DMS153 (cell line): ENCODE measurements at places on chromosomes 16 and 17.

DNA sequence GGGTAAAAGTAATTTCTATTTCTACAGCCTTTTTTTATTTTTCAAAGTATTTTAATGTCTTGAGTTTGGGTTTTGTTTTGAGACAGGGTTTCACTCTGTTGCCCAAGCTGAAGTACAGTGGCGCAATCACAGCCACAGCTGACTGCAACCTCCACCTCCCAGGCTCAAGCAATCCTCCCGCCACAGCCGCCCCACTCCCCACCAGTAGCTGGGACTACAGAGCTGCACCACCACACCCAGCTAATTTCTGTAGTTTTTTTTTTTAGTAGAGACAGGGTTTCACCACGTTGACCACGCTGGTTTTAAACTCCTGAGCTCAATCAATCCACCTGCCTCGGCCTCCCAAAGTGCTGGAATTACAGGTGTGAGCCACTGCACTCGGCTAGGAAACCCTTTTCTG, 44.0 kb downstream of the TUBD1 start:
- no peak for DNase-seq

DNA sequence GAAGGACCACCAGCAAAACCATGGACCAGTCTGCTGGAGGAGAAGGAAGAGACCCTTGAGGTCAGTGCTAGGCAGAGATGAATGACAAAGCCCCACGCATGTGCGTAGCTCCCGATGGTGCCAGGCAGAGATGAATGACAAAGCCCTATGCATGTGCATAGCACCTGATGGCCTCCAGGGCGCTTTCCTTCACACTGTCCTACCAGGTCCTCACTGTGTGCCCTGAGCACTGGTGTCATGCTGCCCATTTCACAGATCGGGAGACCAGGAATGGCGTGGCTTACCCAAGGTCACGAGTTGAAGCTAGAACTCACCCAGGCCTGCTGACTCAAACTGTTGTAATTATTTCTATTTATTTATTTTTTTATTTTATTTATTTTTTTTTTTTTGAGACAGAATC, 149.6 kb downstream of the KATNIP start:
- DNase-seq: no peak

GRCh38 chr17:59441464-59442096, 110.1 kb downstream of the YPEL2 start:
- DNase-seq: no peak

- no peak for DNase-seq
Observed at GRCh38 chr17:52032454-52032853, 126.1 kb downstream of the CA10 start.

- DNase-seq: no peak
Observed at GRCh38 chr17:9150446-9151090, 129.3 kb downstream of the NTN1 start.

DNA sequence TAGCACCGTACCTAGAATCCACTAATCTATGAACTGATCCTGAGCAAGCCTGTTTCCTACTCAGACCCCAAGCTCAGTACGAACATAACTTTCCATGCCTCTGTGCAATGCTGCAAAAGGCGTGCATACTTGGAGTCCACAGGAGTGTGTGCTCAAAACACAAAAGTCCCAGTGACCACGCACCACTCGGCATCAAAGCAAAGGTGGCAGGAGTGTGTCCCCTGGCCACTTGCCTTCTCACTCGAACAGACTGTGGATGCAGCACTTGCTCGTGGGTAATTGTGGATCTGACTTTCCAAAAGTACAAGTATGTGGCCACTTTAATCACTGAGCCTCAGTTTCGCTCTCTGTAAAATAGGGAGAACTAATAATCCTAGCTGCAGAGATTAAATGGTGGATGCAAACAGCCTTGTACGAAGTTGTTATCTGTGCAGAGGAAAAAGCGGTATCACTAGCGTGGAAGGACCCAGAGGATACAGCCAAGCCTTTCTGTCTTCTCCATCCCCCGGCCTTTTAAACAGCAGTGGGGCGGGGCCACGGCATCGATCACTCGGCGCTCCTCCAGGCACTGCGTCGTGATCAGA, 311 bp upstream of the KDM8 start:
- DNase-seq: peak; percentile 88

DNA sequence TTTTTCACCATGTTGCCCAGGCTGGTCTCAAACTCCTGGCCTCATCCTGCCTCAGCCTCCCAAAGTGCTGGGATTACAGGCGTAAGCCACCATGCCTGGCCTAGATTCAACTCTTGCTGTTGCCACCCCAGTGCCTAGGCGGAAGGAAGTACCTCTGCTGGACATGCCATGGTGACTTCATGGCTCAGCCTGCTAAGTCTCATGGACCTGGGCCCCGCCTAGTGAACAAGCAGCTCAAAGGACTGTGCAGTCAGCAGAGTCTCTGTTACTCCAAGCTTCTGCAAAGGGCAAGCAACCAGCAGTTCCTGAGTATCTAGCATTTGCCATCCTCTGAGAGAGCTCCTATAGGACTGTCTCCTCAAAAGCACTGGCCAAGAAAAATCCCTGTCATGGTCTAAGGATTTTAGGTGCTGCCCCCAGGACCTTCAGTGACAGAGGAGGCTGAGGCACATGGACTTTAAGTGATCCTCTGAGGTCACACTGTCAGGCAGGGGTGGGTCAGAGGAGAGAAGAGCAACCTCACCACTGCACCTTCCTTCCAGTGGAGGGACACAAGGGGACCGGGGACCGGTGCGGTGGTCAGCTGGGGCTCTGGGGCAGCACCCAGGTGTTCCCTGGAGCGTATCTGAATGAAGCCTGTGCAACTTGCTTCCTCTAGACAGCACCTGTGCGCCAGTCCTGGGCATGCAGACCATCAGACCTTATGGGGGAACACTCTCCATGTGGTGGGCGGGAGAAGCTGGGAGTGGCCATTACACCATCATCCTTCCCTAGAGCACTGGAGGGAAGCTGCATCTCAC, 71.3 kb downstream of the IL21R start:
- no peak for DNase-seq

- peak; percentile 93 for DNase-seq
Observed at GRCh38 chr16:22374311-22375116, at the start of gene CDR2. CDR2 (minus strand) TSS chr16:22374619; CDS start chr16:22374309, 310 bp downstream.

- no peak for DNase-seq
Observed at GRCh38 chr16:16051132-16051531, 101.7 kb downstream of the ABCC1 start.

- no peak for DNase-seq
Observed at GRCh38 chr17:21247552-21248258, 5.5 kb downstream of the NATD1 start.

DNA sequence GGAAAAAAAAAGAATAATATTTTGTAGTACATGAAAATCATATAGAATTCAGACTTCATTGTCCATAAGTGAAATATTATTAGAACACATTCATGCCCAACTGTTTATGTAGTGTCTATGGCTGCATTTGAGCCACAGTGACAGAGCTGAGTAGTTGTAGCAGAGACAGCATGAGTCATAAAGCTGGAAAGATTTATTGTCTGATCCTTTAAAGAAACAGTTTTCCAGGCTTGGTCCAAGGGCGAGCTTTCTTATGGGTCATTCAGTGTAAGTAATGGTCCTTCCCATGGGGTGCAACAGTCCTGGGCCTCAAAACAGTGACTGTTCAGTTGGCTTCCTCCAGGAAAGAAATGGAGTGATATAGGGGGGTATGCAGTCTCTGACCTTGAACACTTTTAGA, 260.2 kb downstream of the HS3ST4 start:
- DNase-seq: no peak

DNA sequence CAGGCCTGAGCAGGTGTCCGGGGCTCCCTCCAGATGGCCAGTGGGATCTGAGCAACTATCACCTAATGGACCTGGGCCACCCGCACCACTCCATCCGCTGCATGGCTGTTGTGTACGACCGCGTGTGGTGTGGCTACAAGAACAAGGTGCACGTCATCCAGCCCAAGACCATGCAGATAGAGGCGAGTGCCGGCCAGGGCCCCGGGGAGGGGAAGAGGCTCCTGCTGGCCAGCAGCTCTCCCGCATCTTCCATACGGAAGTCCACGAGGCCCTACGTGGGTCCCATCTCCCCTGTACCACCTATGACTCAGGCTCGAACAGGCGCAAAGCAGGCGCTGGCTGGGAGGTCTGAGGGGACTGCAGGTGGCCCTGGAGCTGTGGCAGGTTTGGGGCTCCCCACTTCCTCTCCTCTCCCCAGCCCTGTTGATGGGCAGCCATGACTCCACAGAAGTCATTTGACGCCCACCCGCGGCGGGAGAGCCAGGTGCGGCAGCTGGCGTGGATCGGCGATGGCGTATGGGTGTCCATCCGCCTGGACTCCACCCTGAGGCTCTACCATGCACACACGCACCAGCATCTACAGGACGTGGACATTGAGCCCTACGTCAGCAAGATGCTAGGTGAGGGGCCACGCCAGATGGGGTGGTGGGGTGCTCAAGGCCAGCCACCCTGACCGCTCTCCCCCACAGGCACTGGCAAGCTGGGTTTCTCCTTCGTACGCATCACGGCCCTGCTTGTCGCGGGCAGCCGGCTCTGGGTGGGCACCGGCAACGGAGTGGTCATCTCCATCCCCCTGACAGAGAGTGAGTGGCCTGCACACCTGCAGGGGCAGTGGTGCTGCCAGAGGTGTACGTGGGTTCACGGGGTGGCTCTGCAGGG, 4.0 kb downstream of the NME3 start:
- no peak for DNase-seq

DNA sequence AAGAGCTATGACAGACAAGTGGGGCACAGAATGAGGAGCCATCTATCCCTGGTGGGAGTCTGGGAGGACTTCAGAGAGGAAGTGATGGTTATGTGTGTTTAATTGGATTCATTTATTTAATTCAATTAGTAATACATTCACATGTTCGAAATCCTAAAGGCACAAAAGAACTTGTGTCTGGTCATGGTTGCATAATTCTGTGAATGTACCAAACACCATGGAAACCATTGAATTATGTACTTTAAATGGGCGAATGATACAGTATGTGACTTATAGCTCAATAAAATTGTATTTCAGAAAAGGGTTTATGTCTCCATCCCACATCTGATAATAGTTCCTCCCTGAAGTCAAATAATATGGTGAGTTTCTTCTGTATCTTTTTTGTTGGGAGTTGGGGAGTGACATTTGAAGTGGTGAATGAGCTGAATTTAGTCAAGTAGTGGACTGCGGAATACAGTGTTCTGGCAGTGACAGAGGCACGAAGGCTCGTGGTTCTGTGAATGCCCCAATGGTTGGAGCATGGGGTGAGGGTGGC, 19.8 kb upstream of the G6PC1 start:
- DNase-seq: no peak

DNA sequence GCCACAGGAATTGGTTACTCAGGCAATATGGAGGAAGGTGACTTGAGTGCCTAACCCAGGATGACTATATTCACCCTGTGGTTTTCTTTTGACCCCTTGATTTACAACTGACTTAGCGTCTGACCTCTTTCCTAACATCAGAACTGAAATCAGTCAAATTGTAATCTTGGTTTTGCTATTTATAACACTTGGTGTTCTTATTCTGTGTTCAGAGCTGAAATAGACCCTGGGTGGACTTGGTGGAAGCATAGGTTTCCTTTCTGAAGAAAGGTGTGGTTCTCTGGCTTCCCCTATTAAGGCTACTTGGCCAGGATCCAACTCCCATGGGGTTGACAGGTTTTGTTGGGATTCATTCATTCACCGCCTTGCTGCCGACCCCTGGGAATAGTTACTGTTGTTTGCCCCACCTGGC, 80.8 kb downstream of the CLEC16A start:
- no peak for DNase-seq

- no peak for DNase-seq
Observed at GRCh38 chr17:81960130-81960958, 643 bp downstream of the NOTUM start.

DNA sequence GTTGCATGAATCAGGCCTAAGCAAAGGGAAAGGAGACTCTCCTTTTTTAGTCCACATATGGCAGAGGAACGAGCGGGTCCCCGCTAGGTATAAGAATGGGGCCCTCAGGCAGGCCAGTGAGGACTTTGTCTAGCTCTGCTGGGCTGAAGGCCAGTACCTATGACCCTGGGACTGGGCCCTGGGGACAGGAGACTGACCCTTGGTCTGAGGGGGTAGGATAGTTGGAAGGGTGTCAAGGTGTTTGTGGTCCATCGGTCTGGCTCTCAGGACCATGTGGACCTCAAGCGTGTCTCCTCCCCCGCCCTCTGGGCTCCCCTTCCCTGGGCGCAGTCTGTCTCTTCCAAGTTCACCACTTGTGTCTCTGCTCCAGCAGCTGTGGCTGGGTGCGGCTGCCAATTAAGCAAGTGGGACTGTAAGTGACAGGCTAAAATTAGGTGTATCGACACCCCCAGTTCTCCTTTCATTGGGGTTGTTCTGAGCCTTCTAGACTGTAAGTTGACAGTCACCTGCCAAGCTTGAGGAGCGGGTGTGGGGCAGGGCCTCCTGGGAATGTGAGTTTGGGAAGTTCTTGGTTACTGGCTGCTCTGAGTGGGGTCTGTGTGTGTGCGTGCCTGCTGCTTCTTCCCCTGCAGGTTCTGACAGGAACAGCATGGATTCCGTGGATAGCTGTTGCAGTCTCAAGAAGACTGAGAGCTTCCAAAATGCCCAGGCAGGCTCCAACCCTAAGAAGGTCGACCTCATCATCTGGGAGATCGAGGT, 24.5 kb downstream of the AKAP1 start:
- no peak for DNase-seq

- DNase-seq: no peak
Observed at GRCh38 chr16:12090151-12090530, 113.6 kb downstream of the SNX29 start.

DNA sequence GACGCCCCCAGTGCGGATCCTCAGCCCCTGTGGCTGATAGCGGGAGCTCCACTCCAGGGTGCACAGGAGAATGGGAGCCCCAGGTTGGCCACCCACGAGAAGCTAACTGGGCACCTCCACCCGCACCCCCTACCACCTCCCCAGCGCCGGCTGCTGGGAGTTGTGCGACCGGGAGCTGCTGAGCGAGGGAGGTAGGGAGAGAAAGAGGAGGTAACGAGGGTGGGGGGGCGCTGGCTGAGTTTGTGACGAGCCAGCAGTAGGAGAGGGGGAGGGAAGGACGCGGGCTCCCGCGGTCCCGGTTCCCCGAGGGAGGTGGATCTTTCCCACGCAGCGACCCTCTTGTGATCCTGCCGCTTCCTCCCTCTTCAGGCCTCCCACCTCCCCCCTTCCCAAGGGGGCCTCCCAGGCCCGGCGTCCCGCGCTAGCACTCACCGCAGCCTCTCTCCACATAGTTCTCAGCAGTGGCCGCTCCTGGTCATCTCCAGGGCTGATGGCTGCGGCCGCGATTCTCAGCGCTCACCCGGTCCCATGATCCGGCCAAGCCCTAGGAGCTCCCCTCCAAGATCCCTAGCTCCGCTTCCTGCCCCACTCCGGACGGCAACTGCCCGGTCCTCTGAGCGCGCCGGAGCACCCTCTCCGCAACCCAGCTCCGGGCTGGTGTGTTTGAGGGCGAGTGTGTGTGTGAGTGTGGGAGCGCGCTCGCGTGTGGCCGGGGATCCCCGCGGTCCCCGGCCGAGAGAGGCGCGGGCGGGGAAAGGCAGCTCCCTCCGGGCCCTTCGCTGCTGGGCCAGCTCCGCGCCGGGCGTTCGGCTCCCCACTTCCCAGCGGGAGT, at the start of gene GRIN2A:
GRIN2A (minus strand) TSS at position 207 of the 832 bp plus-strand sequence. CDS start 2,017 bp downstream, outside the sequence.
- DNase-seq: no peak

GRCh38 chr16:69143116-69143515, 10.7 kb downstream of the UTP4 start:
- DNase-seq: no peak

- peak; percentile 35 for DNase-seq
Observed at GRCh38 chr16:22192261-22193062, 13.6 kb upstream of the EEF2K start.
